CD4-positive, CD25-positive, alpha-beta regulatory T cell (primary cell): ENCODE measurements at places on chromosomes 11 and 22.

DNA sequence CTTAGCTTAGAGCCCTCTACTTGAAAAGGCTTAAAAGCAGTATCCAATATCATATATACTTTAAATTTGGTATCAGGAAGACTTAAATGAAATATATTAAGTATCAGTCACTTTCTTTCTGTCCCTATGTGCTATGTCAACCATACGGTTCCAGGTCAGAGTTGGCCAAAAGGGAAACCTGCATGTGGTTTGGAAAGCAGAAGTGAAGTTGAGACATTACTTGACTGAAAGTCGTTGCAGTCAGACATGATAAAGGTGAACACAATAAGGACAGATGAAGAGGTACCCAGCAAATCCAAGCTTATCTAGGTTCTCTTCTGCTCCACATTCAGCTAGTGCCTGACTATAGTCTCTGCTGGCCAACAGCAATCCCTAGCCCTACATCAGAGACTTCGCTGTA, 336.8 kb downstream of the KCNA4 start:
- no peak for DNase-seq

GRCh38 chr11:91158891-91159537, 936.2 kb upstream of the CHORDC1 start:
- no peak for DNase-seq

DNA sequence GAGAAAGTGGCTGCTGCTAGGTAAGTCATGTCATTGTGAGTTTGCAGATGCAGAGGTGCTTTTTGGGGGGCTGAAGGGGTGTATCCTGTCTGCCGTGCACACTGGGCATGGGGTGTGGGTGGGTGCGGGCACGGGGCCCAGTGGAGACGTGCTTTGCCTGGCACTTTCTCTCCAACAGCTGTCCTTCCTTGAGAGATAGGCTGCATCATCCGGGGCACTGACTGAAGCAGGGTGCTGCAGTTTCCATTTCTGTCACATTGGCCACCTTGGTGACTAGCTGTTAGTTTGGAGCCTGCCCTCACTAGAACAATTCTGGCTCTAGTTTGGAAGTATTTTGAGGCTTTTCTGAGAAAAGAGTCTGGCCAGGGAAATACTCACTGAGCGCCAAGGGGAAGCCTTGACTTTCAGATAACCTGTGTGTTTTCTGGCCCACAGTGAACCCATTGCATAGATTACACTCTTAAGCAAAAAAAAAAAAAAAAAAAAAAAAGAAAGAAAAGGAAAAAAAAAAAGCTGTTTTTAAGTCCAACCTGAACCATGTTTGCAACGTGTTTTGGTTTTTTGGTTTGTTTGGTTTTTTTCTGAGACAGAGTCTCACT, 219.2 kb downstream of the NAV2 start:
- no peak for DNase-seq

DNA sequence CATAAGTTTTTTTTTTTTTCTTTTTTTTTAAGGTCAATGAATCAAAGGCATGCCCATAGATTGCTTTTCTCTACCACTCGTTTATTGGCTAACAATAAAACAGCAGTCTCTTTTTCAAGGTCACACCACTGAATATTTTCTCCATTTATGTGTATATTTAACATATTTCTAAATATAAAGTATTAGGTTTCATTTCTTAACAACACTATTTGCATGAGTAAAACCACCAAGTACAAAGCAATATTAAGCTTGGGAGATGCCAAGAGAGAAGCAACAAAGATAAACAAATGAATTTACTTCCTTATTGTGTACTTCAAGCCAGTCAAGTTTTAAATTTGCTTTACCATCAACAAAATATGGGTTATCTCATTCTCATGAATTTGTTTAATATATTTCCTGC, 708.9 kb upstream of the CCDC179 start:
- no peak for DNase-seq

DNA sequence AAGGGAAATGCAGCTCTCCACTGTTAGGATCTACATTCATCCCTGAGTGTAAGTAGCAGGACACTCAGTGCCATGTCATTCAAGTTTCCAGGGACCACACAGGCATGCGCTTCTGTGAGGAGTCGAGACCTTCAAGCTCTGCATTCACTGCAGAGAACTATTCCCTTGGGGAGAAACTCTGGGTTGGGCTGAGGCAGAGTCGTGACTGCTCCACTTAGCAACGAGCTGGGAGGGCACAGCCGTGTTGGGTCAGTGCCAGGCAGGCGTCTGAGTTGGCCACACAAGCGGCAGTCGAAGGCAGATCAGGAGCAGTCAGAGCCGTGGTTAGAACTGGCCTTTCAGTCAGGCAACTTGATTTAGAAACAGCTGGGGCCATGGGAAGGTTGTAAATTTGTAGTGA, 14.7 kb downstream of the MPEG1 start:
- no peak for DNase-seq

DNA sequence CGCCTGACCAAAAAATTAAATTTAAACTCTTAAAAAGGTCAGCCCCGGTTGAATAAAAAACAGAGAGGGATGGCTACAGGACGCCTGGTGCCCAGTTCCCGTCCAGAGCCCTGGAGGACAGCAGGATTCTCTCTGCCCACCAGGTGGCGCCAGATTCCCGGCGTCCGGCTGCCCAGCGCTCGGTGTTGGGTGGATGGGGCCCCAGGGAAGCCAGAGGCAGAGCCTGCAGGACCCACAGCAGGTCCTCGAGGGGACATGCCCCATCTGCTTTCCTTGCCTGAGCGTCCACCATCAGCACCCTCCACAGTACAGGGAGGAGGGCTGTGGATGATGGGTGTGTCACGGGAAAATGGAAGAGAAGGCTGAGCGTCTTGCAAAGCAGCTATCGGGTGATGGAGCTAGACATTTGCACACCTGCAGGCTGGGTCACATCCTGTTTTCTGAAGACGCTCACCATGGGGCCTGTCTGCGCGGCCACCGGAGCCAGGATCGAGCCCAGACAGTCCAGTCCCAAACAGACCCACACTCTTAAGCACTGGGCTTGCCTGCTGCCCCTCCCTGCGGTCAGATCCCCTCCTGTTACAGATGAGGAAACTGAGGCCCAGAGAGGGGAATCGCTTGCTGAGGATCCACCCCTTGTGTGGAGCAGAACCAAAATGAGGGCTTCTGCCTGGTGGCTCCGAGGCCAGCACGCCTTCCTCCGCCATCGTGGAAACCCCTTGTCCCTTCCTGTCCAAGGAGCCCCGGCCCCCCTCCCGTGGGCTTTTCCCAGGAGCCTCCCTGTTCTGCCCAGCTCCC, 18.5 kb upstream of the CBX7 start:
- peak; percentile 85 for DNase-seq

DNA sequence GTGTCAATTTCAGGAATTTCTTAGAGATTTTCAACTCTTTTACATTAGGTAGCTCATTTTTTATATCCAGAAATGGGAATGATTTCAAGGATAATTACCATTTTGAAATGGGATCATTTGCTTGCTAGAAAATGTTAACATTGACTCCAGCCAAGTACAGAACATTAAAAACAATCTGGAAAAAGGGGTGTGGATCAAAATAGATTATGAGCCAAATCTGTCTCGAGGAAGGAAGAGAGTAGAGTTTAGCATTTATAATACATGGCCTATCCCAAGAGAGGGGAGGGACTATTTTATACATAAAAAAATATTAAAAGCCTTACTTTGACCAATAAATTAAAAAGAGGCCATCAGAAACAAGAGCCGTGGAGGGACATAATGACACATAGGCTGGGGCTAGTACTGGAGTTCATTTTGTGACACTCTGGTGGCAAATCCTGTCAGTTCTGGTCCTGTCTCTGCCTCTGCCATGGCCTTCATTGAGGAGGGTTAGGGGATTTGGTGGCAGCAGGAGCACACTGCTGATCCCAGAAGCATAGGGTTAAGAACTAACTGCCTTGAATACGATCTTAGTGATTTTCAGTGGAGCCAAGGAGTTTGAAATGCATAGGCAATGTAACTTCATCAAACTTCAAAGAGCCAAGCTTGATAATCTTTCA, 20.4 kb downstream of the PPP6R3 start:
- no peak for DNase-seq

GRCh38 chr11:67369801-67370284, 3.6 kb downstream of the CLCF1 start:
- DNase-seq: no peak

GRCh38 chr22:29901354-29901753, 18.4 kb downstream of the MTMR3 start:
- no peak for DNase-seq

GRCh38 chr11:44595006-44595405, 29.5 kb downstream of the CD82 start:
- DNase-seq: no peak

DNA sequence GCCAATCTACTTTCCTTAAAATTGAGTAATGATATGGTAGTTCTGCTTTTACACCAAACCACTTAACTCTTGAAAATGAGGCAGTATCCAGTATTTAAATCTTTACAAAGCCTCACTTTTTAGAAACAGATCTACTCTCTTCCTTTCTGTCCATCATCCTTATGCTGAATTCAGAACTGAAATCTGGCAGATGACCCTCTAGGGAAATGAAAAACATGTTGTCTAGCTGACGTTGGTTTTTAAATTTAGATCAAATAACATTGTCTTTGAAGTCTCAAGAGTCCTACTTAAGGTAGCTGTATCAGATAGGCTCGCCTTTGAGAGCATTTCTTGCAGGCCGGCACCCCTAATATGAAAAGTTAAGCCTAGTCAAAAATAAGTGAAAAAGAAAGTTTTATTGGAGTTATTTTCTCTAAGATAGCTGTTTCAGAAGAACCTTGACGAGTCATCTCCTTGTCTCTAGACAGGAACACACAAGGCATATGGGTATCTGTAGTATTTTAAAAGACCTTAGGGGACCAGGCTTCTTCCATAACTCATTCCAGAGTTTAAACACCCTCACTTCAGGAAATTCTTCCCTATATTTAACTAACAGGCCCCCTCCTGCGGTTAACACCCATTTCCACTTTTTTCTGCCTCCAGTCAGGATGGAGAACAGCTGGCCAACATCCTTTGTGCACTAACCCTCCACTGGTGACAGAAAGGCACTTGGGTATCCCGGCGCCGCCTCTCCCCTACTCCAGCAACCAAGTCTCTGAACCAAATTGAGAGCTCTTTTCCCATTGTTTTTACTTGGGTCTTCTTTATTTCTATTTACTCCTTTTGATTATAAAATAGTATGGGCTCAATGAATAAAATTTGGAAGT, 81.2 kb downstream of the WNT11 start:
- DNase-seq: no peak

DNA sequence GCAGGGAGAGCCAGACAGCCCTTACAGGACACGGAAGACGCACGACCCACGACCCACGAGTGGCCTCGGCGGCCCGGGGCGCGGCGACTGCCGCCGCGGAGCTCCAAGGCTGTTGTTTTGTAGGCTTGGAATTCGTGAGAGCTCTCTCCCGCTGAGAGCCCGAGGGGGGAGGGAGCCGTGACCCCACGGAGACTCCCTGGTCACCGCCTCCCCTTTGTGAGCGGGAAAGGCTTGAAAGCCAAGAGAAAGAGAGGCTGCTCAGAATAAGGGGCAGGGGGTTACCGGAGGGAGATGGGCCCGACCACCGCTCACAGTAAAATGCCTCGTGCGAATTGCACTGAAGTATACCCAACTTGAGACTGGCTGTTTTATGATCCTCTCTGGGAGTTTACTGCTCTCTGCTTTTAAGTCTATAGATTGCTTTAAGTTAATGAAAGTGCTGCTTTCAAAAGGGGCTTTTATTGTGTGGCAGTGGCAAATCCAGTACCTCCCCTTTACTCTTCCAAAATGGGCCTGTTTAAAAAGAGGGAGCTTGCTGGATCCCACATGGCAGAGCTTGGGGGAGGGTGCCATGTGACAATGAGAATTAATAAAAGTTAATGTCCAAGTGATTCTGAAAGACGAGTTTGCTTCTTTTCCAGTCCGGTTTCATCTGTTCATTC, 2.9 kb downstream of the PKNOX2 start:
- no peak for DNase-seq

GRCh38 chr11:117702946-117703598, 93.9 kb downstream of the DSCAML1 start:
- no peak for DNase-seq

DNA sequence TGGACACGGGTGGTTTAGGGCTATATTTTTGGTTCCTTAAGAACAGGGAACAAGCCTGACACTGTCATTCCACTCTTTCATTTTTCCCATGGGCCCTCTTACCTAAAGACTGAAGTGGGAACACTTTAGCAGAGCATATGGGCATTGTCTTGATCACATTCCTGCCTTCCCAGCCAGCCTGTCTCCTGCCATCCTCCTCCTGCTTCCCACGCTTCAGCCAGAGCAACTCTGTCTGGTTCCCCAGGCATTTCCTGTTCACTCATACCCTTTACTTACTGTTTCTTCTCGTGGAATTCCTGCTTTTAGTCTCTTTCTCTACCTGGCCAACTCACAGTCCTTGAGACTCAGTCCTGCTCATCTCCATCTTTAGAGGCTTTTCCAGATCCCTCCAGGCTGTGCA, 22.8 kb downstream of the MRPL16 start:
- DNase-seq: no peak

- no peak for DNase-seq
These were observed 4.7 kb upstream of the NEAT1 start for GRCh38 chr11:65417702-65418430.

DNA sequence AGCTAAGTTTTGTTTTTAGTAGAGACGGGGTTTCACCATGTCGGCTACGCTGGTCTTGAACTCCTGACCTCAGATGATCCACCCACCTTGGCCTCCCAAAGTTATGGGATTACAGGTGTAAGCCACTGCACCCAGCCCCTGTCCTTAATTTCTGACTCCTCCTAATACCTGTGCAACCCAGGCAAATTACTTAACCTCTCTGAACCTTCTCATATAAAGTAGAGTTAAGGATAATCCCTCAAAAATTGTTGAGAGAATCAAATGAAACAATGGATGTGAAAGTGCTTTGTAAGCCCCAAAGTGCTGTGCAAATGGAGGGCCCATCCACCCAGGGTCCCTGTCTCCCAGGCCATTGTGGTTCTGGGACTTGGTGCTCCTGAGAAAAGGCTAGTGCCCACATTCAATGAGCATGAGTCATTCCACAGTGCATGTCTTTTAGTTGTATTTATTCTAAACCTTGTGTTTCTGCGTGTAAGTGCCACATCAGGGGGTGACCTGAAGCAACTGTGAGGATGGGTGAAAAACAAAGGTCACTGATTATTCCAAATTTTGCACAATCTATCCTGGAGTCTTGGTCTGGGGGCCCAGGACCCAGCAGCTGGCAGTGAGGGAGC, 61.4 kb upstream of the PTPRJ start:
- no peak for DNase-seq

DNA sequence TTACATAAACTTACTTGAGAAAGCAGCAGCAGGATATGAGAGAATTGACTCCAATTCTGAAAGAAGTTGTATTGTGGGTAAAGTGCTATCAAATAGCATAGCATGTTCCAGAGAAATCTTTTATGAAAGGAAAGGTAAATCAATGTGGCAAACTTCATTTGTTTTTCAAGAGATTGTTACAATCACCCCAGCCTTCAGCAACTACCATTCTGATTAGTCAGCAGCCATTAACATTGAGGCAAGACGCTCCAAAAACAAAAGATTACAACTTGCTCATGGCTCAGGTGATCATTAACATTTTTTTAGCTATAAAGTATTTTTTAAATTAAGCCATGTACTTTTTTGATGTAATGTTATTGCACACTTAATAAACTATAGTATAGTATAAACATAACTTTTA, 357.2 kb downstream of the TMEM135 start:
- no peak for DNase-seq

- peak; percentile 38 for DNase-seq
These were observed 1.6 kb downstream of the BRD1 start for GRCh38 chr22:49825944-49826602.

- DNase-seq: no peak
These were observed 5.3 kb downstream of the GRAP2 start for GRCh38 chr22:39906207-39906606.

GRCh38 chr11:45646275-45646927, 19.0 kb downstream of the CHST1 start:
- DNase-seq: peak; percentile 10
